ENCODE measurements at places on chromosomes 3 and 15.

DNA sequence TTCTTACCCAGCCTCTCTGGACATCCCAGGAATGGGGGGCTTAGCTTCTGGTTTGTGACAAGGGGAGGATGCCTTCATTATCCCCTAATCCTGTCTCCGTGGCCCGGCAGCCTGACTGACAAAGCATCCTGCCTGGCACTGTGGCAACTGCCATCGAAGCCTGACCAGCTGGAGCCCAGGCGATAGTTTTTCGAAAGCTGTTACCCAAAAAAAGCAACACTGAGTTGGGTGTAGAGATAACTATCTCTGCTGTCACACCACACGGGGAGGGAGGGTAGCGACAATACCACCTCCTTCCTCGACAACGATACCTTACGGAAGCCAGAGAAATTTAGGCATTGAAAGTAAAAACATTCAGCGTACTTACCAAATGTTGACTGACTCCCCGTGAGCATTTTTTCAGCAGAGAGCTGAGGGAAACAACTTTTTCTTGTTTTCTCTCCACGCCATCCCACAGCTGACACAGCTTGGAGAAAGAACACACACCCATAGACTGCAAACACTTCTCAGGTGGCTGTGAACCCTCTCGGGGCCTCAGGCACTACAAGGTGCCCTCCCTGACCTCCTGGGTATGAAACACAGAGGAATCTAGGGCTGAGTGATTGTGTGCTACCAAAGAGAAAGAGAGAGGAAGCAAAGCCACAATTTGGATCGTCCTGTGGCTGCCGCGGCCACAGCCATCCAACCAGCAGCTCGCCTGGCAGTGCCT, 361.9 kb upstream of the ICE2 start:
- no peak for DNase-seq

GRCh38 chr15:70879401-70879800, 12.8 kb downstream of the THAP10 start:
- DNase-seq, result no peak

- no peak for DNase-seq
These were observed 2.0 kb upstream of the PDE8A start for GRCh38 chr15:84979651-84980050.

GRCh38 chr3:169041677-169042171, 621.8 kb downstream of the MECOM start:
- no peak for DNase-seq

GRCh38 chr15:69757186-69757585, 304.6 kb downstream of the RPLP1 start:
- DNase-seq, result no peak

DNA sequence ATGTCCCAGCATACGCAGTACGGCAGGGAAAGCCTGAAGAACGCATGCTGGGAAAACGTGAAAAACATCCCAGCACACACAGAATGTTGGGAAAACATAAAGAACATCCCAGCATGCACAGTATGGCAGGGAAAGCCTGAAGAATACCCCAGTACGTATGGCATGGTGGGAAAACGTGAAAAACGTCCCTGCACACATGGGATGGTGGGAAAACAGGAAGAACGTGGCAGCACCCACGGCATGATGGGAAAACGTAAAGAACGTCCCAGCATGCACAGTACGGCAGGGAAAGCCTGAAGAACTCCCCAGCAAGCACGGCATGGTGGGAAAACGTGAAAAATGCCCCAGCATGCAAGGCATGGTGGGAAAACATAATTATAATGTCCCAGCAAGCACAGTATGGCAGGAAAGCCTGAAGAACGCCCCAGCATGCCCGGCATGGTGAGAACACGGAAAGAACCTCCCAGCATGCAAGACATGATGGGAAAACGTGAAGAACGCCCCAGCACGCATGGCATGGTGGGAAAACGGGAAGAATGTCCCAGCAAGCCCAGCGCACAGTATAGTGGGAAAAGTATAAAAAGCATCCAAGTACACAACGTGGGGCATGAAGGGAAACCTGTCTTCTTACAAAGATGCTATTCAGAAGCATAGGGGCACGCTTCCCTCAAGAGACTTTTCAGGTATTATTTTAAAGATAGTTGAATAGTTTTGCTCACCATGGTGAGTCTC, 128.3 kb downstream of the OCA2 start:
- DNase-seq, result no peak

- DNase-seq, result no peak
These were observed 62.9 kb upstream of the THSD4 start for GRCh38 chr15:71052356-71052755.

- DNase-seq, result no peak
These were observed 99.7 kb downstream of the XXYLT1 start for GRCh38 chr3:195171093-195171873.

DNA sequence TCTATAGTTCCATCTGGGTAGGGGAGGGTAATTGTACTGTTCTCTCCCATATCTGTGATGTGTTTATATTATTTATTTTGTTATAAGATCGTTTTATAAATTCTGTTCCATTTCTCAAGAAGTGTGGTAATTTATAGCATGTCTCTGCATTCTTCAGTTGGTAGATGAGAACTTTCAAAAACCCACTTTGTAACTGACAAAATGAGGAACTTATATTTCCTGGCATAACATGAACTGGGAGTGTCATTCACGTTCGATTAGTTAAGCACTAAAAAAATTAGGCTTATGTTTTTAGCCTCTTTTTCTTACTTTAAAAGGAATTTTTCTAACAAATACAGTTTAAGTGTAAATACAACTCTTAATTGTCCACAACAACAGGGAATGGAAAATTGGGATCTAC, 230.8 kb downstream of the CGGBP1 start:
- no peak for DNase-seq

All from GM04504 (cell line).